Osteocyte (in vitro differentiated cells): ENCODE measurements at places on chromosomes 3 and 15. TPM values are rescaled to one million over a fixed set of nuclear protein-coding genes. Genes with fewer than 3 reads are reported as not detected.
A peak's percentile ranks its signal among the peaks of the same experiment; 100 is the strongest.

SPPL2A gene
- 111 and 118 TPM in 2 replicates for total RNA-seq

DNA sequence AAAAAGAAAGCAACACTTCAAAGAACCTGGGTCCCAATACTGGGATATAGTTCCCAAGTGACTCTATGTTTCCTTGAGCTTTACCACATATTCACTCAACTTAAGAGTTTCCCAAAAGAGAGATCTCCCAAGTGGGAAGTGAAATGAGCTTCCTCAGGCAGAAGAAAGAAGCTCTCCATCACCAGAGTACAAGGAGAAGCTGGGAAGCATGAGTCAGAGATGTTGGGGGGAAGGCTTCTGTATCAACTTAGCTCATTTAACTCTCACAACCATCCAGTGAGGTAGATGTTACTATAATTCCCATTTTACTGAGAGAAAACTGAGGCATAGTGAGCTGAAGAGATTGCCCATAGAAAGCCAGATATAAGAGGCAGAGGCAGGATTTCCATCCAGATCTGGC, 47.0 kb upstream of the TRIM42 start:
- DNase-seq, result no peak

- no peak for DNase-seq
Measured at GRCh38 chr3:95354489-95354888, 1291.6 kb downstream of the NSUN3 start.

TXNRD3 gene
- 16.9 and 17.6 TPM in 2 replicates for total RNA-seq

PLOD2 gene
- total RNA-seq, result 96.1 and 97.1 TPM in 2 replicates

- no peak for DNase-seq
Measured at GRCh38 chr3:64399205-64399800, 174.0 kb upstream of the PRICKLE2 start.

- DNase-seq, result no peak
Measured at GRCh38 chr3:32203854-32204253, 34.6 kb upstream of the CMTM8 start.

GRCh38 chr15:48250640-48251076, 44.6 kb downstream of the SLC12A1 start:
- DNase-seq, result no peak

PPP1R14D gene
- total RNA-seq, result not detected in 2 replicates

GTF2A2 gene
- total RNA-seq, result 99.1 and 109 TPM in 2 replicates

DNA sequence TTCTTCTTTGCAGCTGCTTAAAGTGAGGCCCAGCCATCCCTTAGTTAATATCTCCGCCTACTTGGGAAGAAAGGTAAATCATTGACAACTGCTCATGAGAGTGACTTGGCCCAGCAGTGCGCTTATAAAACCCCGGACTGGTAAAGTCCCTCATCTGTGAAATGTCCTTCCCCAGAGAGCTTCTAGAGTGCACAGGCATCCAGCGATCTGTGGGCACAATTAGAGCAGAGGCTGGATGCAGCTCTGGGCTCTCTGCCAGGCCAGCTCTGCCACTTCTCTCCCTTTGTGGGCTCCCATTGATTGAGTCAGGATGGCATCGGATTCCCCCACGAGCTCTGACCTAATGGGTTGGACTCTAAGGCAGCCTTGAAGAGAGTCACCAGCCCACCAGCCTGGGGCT, 219.0 kb upstream of the LINGO1 start:
- no peak for DNase-seq

IL5RA gene
- not detected in 2 replicates for total RNA-seq

TMC3 gene
- not detected in 2 replicates for total RNA-seq

DNA sequence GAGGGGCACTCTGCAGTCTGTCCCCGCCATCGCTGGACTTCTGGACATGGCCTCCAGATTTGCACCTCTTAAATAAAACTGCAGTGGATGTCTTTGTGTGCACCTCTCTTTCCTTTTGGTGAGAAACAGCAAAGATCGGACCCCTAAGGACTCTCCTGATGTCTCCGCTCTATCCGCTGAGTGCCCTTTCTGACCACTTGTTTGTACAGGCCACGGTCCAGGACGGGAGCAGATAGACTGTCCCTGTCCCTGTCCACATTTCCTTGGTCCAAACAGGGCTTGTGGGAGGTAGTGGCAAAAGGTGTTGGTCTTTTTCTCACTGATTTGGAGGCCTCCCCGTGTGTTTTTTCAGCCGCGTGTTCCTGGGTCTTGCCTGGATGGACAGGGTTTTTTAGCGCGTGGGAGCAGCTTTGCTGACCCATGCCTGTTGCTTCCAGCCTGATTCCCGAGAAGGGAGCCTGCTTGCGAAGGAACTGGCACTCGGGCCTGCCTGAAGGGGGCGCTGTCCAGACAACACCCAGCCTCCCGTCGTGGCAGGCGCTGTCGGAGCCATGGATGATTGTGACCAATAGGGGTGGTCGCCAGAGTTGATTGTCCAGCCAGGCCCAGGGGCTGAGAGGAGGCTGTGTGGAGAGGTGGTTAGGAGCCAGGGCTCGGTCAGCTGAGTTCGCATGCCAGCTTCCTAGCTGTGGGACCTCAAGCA, 13.2 kb upstream of the STAB1 start:
- DNase-seq, result no peak

AADACL2 gene
- total RNA-seq, result not detected in 2 replicates

- no peak for DNase-seq
Measured at GRCh38 chr3:116614795-116615362, 94.7 kb upstream of the TUSC7 start.

DNA sequence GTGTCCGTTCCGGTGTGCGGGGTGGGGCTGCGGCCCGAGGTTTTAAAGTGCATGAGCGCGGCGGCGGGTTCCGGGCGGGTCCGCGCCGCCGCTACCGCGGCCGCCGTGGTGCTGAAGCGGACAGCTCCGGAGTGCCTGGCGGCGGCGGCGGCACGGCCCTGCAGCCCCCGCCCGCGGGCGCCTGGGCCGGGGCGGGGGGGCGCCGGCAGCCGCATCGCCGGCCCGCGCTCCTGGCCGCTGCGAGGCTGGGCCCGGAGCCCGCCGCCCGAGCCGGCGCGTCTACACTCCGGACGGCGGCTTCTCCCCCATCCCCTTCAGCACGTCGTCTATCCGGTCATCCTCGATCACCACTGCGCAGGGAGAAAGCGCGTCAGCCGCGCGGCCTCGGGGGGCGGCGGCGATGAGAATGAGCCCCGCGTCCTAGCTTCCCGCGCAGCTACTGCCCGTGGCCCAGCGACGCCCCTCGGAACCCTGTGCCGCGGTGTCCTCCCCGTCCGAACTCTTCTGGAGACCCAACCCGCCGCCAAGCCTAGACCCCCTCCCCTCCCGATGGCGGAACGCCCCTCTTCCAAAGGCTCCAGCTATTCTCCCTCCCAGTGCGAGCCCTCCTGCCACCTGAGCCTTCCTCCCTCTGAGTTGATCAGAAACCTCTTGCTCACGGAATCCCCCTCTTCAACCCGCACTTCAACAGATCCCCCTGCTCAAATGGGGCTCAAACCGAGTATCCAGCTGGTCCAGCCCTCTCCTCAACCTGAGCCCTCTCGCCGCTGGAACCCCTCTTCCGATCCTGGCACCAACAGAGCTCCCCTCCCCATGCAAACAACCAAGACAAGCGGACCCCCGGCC, 1.3 kb downstream of the CAMK2N2 start:
- DNase-seq, result no peak

- DNase-seq, result no peak
Measured at GRCh38 chr3:190695994-190696393, 166.5 kb downstream of the GMNC start.

YEATS2 gene
- total RNA-seq, result 40.8 and 41.4 TPM in 2 replicates

GRCh38 chr3:106542101-106542769, 673.4 kb upstream of the CBLB start:
- DNase-seq, result no peak

BBX gene
- 88.1 and 92.2 TPM in 2 replicates for total RNA-seq

- no peak for DNase-seq
Measured at GRCh38 chr15:46266661-46267060, 631.8 kb downstream of the SQOR start.

SPSB4 gene
- total RNA-seq, result 2.0 and 3.3 TPM in 2 replicates

DNA sequence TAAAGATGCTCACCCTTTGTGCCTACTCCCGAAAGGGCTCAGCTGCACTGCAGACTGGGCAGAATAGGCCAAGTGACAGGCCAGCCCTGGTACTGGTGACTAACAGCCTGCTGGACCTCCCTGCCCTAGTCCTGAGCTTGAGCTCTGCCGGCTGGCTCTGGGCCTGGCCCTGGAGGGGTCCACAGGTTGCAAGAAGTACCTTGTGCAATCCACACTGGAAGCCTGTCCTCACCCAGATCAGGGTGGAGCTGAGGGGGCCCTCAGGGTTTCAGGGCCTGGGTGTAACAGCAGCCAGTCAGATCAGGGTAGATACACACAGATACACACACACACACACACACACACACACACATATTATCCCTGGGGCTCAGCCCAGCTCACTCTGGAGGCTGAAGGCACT, 27.3 kb upstream of the PLA2G4D start:
- DNase-seq, result peak; percentile 69

- DNase-seq, result no peak
Measured at GRCh38 chr3:9878700-9879099, 1.4 kb downstream of the CIDEC start.

- DNase-seq, result no peak
Measured at GRCh38 chr15:71052356-71052755, 62.9 kb upstream of the THSD4 start.

GRCh38 chr3:85476891-85477495, 518.2 kb downstream of the CADM2 start:
- DNase-seq, result no peak

- DNase-seq, result no peak
Measured at GRCh38 chr3:49566312-49566711, 12.0 kb downstream of the BSN start.

KNG1 gene
- total RNA-seq, result not detected in 2 replicates

GPR62 gene
- total RNA-seq, result not detected in 2 replicates

- no peak for DNase-seq
Measured at GRCh38 chr3:52182196-52182595, 15.8 kb upstream of the ALAS1 start.

GRCh38 chr3:16364963-16365362, 100.0 kb downstream of the OXNAD1 start:
- DNase-seq, result no peak

GRCh38 chr3:107085261-107085660, 292.0 kb upstream of the CCDC54 start:
- no peak for DNase-seq

GRCh38 chr3:160141485-160142185, 83.6 kb upstream of the C3orf80 start:
- DNase-seq, result no peak

DNA sequence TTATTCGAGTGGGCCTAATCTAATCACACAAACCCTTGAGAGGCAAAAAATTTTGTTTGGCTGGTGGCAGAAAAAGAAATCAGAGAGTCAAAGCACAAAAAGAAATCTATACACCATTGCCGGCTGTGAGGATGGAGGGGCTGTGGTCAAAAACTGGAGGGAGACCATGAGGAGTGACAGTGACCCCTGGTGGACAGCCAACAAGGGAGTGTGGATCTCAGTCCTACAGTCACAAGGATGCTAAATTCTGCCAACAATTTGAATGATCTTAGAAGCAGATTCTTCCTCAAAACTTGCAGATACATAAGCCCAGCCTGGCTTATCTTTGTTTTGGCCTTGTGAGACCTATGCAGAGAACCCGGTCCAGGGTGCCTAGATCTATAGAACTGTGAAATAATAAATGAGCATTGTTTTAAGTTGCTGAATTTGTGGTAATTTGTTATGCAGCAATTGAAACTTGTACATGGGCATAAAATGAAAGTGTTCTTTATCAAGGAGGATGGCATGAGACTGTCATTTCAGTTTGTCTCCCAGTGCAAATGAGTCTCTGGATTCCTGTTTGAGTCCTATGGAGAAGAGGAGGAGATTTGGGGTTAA, 103.0 kb upstream of the ARHGEF26 start:
- no peak for DNase-seq

ATP13A4 gene
- 0.27 TPM in 1 of 2 replicates, not detected in the other for total RNA-seq

DNA sequence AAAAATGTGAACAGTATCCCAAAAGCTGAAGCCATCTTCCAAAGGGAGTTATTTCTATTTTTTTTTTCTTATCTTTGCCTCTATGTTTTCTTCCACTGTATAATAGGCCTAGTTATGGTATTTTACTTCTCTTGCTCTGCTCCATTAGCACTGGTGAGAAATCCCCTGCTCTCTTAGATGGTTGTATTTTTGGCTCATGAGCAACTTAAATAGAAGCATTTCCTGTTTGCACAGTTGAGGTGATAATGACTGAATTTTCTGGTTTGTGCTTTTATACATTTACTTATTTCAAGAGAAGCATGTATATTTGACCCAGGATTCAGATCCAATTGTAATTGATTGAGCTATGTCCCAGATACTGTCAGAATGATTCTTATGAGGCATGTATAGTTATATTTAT, 61.6 kb upstream of the CD200R1L start:
- DNase-seq, result no peak

LRRC49 gene
- total RNA-seq, result 8.9 and 12.5 TPM in 2 replicates

DPPA4 gene
- total RNA-seq, result 0.75 and 1.8 TPM in 2 replicates

DNA sequence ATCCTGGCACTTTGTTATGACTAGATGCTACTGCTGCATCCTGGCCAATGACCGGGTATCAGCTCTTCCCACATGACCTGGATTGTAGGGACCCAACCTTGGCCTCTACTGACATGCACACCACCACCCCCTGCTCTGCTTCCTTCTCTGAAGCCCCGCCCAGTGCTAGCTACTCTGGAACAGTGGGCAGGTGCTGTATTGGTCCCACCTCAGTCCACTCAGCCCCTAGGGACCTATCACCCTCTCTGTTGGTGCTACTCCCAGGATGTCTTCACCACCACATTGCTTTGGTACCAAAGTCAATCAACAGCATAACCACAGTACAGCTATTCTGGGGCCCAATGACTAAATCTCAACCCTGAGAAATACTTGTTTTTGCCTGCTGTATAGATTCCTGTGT, 170.2 kb upstream of the PRICKLE2 start:
- no peak for DNase-seq

- no peak for DNase-seq
Measured at GRCh38 chr3:146375219-146375618, 94.1 kb downstream of the PLSCR2 start.

DNA sequence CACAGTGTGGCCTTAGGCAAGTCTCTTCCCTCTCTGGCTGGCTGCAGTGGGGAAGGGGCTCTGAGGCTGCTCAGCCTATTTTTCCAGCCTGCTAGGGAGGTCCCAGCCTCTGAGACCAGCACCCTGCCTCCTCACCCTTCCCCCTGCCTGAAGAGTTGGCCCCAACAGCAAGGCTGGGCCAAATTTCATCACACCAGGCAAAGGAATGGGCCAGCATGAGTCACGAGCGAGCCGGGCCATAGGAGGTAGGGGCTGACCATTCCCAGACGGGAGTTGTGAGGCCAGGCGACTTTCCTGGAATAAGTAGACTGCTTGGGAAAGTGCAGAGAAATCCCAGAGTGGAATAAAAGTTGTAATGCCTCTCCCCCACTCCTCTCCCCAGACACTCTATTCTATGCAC, 5.7 kb upstream of the FBLN2 start:
- DNase-seq, result no peak

GRCh38 chr15:81311752-81312464, 12.0 kb downstream of the STARD5 start:
- no peak for DNase-seq

SLC12A1 gene
- total RNA-seq, result not detected in 2 replicates

GRCh38 chr3:188760408-188760807, 411.4 kb upstream of the TPRG1 start:
- DNase-seq, result no peak

DNA sequence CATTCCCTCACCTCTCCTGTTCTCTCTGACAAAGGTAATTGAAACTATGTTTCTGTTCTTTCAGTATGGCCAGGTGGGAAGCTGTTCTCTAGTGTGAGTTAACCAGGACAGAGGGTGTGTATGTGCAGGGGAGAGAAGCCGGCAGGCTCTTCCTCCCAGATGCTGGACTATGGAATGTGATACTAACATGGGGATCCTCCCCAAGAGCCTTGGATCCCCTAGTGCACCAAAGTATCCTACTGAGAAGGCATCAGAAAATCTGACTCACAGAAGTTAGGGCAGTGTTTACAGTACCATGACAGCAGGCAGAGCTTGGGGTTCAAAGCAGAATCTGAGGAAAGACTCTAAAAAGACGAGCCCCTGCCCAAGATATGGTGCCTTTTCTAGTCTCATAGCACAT, 123.1 kb downstream of the APBA2 start:
- DNase-seq, result no peak
